ENCODE measurements at places on chromosomes 2 and 18.

- no peak for DNase-seq
Observed at GRCh38 chr2:143356736-143357446, 227.7 kb downstream of the ARHGAP15 start.

- DNase-seq: no peak
Observed at GRCh38 chr2:112725545-112726457, 5.0 kb downstream of the NT5DC4 start.

DNA sequence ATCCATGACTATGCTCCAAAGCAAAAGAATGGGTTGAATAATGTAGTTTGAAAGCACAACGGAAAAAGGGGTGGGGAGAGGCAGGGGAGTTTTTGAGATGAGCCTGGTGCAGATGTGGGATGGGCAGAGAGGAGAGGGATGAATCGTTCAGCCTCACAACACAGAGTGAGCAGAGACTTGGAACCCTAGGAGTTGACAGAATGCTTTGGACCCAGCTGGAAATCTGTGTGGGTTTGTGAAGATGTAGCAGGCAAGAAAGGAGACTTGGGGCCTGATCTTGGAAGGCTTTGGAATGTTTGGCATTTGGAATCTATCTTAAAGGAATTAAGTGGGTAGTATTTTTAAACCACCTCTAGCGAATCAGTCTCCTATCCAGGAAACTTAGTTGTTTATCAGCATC, 66.0 kb upstream of the KCTD1 start:
- no peak for DNase-seq

DNA sequence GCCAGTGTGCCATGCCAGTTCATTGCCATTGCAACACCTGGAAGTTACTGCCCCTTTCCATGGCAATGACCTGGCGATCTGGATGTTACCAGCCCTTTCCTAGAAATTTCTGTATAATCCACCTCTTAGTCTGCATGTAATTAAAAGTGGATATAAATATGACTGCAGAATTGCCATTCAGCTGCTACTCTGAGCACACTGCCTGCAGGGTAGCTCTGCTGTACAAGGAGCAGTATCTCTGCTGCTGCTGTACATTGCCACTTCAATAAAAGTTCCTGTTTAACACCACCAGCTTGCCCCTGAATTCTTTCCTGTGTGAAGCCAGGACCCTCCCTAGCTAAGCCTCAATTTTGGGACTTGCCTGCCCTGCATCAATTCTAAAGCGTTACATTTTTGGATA, 17.4 kb upstream of the GULP1 start:
- no peak for DNase-seq

- DNase-seq: peak; percentile 48
Observed at GRCh38 chr2:124877141-124877577, 852.1 kb downstream of the CNTNAP5 start.

GRCh38 chr2:103960951-103961350, 893.0 kb upstream of the POU3F3 start:
- DNase-seq: no peak

GRCh38 chr18:61329398-61329797, 3.8 kb upstream of the CDH20 start:
- no peak for DNase-seq

DNA sequence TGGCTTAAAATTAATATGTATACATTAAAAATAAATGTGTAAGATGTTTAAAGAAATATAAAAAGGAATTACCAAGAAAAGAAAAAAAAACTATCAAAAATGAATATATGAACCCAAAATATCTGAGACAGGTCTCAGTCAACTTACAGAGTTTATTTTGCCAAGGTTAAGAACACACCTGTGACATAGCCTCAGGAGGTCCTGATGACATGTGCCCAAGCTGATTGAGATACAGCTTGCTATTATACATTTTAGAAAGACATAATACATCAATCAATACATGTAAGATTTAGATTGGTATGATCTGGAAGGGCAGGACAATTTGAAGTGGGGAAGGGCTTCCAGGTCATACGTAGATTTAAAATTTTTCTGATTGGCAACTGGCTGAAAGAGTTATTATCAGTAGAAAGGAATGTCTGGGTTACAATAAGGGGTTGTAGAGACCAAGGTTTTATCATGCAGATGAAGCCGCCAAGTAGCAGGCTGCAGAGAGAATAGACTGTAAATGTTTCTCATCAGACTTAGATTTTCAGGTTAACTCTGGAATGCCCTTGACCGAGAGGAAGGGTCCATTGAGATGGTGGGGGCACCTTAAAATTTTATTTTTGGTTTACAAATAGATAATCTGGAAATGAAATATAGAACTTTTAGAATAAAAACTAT, 74.7 kb downstream of the EXOC6B start:
- DNase-seq: no peak

GRCh38 chr2:207491956-207492355, 37.8 kb upstream of the CREB1 start:
- no peak for DNase-seq

- peak; percentile 67 for DNase-seq
Observed at GRCh38 chr2:18299423-18300212, 260.8 kb downstream of the RDH14 start.

GRCh38 chr2:186559848-186560247, 30.0 kb upstream of the ITGAV start:
- DNase-seq: no peak

- DNase-seq: no peak
Observed at GRCh38 chr2:96233880-96234316, 25.3 kb upstream of the STARD7 start.

- no peak for DNase-seq
Observed at GRCh38 chr2:237859082-237859433, 365 bp upstream of the RAMP1 start.

- DNase-seq: no peak
Observed at GRCh38 chr2:69089266-69089665, 76.3 kb downstream of the ANTXR1 start.

- no peak for DNase-seq
Observed at GRCh38 chr18:69956665-69957620, 9.3 kb upstream of the CD226 start.

DNA sequence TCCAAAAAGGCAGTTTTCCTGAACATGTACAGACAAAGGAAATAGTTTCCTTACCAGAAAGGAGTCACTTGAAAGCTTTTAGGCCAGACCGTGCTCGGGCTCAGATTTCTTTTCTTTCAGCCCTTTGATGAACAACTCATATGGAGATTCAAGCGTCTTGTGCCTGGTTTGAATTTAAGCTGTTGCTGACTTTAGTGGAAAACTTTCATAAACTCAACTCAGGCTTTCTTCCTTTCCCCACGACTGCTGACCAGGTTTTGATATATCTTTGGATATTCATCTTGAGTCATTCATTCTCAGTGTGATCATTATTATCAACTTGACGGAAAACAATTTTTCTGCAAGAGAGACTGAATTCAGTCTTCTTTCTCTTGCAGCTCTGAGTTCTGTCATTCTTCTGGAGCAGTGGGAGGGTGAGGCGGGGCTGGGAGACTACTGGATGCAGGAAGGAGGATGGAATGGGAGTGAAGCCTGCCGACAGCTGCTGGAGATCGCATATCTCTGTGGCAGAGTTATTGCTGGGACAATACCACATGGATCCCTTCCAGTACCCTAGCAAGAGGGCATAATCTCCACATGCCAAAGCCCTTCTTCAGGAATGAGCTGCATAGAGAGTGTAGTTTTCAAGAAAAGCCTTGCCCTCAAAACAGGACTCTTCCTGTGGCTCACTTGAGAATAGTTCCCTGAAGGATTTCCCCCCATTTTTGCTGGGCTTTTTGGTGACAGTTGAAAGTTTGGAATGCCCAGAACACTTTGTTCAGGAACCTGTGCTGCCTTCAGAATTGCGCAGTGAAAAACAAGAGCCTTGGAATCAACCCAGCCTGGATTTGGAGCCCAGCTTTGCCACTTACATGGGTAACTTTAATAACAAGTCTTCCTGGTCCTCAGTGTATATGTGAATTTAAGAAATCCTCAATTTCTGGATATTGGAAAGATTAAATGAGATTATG, 364.4 kb downstream of the ZNF521 start:
- no peak for DNase-seq

GRCh38 chr2:241224018-241224850, 35.8 kb downstream of the ANO7 start:
- no peak for DNase-seq

DNA sequence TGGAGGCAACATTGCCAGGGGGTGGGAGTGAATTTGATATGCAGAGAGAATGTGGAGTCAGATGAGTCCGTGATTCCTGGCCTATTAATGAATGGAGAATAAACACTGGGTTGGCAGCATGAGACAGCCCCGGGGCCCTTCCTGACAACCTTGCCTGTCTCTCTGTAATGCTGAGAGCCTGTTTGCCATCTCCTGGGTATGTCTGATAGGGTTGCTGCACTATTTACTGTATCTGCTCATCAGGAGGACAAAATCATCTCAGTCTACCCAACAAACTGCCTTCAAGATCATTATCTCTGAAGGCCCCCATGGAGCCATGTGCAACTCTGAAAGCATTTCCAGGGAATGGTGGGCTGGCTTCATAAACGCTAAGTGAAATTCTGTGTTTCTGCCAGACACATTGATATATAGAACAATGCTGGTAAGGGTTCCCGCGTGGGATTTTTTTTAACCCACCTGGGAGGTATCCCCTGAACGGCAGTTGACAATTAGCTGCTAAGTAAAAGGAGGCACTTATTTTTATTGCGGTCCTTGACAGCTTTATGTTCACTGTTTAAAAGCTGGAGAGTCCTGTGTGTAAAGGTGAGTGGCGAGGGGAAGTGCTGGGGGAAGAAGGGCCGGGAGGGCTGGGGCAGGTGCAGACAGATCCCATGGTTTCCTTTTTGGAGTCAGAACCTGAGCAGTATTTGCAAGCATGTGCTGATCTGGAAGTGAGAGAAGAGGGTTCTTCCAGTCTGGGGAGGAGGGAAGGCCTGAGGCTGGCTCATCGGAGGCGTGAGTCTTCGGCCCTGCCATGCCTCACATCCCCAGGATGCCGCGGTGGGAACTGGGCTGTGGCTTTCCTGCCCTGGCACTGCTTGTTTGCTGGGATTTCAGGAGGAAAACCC, 64.8 kb downstream of the ARHGAP25 start:
- no peak for DNase-seq

GRCh38 chr2:212314680-212315079, 223.9 kb downstream of the ERBB4 start:
- DNase-seq: no peak

GRCh38 chr18:8735274-8735673, 29.9 kb downstream of the MTCL1 start:
- DNase-seq: no peak

DNA sequence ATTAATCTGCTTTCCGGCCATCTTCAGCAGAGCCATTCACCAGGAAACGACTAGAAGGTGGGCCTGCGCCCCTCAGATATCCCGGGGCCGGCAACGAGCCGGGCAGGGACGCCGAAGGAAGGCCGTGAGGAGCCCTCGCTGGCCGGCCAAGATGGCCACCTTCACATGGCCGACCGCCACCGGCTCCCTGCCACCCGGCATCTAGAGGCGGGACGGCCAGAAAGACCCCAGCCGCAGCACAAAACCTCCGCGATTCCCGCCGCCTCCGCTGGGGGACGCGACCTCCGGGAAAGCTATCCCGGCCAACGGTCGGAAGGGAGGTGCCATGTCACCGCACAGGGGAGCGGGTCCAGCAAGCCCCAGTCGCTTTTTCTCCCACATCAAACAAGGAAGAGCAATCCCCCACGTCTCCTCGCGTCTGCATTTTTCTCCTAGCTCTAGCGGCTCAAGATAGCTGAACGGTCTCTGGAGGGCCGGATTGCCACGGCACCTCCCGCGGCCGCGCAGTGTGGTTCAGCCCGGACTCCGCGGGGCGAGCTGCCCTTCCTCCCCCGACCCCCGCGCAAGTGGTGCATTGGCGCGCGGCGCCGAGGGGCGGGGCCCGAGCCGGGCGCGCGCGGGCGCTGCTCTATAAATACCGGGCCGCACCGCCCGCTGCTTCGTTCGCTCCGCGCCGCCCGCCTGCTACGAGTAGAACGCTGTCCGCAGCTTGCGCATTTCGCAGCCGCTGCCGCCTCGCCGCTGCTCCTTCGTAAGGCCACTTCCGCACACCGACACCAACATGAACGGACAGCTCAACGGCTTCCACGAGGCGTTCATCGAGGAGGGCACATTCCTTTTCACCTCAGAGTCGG, at the start of gene MAT2A:
Gene MAT2A (plus strand): TSS at position 662 of the 854 bp plus-strand sequence. CDS start 120 bp downstream, at position 782.
- DNase-seq: peak; percentile 67

GRCh38 chr2:172147944-172148650, 45.4 kb upstream of the DLX2 start:
- DNase-seq: peak; percentile 38

DNA sequence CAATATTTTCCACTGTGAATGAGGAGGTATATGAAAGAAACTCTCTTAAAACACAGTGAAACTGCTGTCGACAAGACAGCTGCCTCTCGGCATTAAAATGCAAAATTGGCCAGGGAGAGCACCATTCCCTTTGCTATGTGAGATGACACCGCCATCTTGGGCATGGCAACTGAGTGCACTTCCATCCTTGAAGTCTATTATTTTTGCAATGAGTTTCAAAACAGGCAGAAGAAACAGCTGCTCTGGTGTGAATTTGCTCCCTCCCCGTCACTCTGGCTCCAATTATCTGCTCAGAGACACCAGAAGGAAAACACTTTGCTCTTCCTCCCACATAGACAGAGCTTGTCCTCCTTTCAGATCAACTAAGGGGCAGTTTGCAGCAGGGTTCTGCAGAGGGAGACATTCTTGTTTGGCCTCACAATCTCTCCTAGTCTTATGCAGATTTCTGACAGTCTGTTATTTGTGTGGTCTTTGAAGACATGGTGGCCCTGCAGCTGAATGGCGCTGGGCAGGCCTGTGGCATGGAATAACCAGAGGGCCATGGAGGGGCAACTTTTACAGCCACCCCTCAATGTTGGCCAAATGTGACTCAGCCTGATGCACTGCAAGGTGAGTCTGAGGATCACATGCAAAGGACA, 48.6 kb upstream of the SEC11C start:
- DNase-seq: no peak

GRCh38 chr2:182144776-182145165, 159.1 kb downstream of the PPP1R1C start:
- DNase-seq: no peak

DNA sequence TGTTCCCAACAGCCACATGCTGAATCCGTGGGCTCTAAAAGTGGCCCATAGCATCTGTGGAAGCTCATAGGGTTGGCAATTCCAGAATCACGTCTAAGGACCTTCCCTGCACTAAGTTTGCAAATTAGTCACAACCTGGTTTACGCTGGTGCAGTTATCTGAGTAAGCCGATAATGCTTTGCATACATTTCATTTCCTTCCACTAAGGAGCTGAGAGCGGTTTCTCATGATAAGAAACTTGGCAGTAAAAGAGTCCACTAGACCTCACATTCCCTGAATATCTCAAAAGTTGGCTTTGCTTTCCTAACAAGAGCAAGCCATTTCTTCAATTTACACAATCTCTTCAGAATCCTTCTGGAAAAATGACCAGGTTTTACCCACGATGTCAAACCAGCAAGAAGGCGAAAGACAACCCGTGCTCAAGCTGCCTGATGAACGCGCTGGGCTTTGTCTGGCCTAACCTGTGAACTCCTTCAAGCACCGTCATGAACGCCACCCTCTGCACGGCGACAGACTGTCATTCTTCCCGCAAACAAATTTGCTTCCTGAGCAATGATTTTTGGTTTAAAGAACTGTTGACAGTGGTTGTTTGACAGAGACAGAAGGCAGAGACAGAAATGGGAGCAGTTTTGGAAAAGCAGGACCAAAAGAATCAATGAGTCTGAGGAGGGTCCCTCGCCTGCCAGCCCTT, 73.0 kb upstream of the COPS8 start:
- no peak for DNase-seq

All from AG09309 (cell line).